ENCODE measurements at places on chromosomes 11 and 22.

- peak; percentile 66 for DNase-seq
Measured at GRCh38 chr11:2194877-2195755, 23.5 kb upstream of the TH start.

DNA sequence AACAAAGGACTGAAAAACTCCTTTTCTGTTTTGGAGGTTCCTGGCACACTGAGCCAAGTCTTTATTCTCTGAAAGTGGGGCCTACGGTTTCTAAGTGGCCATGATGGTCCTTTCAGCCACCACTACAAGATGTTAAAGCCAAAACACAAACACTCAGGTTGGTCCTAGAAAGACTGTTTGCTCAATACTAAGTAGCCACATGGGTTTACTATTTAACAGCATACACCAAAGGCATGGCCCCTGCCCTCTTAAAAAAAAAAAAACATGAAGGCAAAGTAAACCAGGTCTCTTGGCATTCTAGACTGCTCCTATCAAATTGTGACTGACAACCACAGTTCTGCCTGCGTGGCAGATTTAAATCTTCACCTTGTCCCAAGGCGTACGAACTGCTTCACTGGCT is 123.6 kb upstream of the BID start:
- DNase-seq, result no peak

DNA sequence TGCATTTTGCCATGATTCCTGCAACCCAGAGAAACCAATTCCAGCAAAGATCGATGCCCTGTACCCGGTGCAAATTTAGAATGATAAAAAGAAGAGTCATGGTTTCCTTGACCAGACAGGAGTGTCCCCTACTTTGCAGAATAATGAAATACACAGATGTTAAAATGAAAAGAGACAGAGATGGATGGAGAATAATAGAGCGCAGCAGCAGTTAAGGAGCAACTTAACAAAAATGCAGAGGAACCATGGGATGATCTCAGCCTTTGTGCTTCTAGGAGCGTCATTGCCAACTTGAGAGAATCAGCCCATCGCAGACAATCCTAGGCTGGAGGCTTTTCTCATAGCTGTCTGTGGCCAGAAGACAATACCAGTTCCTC is 127.1 kb downstream of the LDLRAD3 start:
- no peak for DNase-seq

- peak; percentile 88 for DNase-seq
Measured at GRCh38 chr11:1763796-1764661, at the start of gene CTSD. CTSD (minus strand) TSS chr11:1763927; CDS start chr11:1763859, 68 bp downstream.

GRCh38 chr22:41857155-41857859 is 24.4 kb downstream of the SREBF2 start:
- DNase-seq, result peak; percentile 81

GRCh38 chr11:124080327-124081001 is 34.8 kb upstream of the VWA5A start:
- DNase-seq, result no peak

DNA sequence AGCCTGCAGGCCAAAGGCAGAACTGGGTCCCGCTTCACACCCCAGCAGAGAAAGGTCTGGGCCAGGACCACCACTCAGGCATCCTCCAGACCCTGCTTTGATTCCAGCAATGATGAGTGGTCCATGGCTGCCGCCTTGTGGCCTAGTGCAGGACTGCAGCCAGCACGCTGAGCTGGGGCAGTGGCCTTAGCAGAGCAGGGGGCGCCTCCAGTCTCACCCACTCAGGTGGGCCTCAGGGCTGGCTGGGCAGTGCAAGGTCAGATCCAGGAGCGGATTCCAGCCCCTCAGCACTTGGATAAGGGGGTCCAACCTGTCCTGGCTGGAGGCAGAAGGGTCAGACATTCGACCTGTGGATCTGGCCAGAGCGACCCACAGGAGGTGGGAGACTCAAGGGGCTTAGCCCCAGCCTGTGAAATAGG is 9.6 kb upstream of the PDE2A start:
- peak; percentile 83 for DNase-seq

DNA sequence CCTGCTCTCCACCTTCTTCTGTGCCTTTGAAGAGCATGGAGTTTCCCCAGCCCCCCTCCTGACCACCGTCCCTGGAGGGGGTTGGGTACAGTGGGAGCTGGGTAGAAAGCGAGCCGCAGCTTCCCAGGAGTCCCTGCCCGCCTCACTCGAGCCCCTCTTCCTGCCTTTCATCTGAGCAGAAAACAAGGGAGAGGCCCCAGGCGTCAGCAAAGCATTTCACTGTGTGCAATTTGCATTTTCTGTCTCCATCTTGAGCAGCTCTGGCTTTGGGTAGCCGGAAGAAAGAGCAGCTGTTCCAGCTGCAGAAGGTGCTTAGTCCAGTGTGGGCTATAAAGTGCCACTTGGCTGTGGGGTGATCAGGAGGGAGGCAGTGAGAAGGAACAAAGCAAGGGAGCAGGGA is 229.7 kb downstream of the CEP164 start:
- DNase-seq, result no peak

DNA sequence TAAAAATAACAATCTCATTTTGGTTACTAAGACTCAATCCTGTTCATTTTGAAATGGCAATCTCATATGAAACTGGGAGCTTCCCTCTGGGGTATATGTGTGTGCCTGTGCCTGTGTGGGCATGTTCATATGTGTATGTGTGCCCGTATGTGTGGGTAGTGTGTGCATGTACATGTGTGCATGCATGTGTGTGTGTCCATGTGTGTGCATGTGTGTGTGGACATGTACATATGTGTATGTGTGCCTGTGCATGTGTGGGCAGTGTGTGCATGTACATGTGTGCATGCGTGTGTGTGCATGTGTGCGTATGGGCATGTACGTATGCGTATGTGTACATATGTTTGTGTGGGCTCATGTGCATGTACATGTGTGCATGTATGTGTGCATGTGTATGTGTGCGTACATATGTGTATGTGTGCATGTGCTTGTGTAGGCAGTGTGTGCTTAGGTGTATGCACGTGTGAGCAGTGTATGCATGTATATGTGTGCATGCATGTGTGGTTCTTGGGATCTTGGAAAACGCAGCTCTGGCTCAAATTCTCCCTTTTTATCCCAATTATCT is 24.5 kb upstream of the CACNG2 start:
- no peak for DNase-seq

GRCh38 chr11:65425105-65425970 is 2.7 kb downstream of the NEAT1 start:
- DNase-seq, result peak; percentile 72

DNA sequence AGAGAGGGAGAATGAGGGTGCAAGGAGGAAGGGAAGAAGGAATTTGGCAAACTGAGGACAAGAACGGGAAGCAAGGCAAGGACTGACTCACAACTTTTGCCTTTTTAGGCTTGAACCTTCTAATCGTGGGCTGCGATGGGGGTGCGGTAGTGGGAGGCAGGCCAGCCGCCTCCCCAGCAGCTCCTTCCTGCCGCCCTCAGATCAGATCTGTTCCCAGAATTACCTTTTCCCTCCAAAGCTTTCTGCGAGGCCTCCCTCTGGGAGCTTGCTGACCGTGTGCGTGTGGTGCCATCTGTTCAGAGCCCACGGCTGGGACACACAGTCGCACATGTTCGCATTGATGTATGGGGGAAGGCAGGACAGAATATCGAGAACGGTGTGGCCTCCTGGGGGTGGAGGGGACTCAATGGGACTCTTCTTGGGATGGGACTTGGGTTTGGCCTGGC is 86.9 kb upstream of the PARVA start:
- no peak for DNase-seq

DNA sequence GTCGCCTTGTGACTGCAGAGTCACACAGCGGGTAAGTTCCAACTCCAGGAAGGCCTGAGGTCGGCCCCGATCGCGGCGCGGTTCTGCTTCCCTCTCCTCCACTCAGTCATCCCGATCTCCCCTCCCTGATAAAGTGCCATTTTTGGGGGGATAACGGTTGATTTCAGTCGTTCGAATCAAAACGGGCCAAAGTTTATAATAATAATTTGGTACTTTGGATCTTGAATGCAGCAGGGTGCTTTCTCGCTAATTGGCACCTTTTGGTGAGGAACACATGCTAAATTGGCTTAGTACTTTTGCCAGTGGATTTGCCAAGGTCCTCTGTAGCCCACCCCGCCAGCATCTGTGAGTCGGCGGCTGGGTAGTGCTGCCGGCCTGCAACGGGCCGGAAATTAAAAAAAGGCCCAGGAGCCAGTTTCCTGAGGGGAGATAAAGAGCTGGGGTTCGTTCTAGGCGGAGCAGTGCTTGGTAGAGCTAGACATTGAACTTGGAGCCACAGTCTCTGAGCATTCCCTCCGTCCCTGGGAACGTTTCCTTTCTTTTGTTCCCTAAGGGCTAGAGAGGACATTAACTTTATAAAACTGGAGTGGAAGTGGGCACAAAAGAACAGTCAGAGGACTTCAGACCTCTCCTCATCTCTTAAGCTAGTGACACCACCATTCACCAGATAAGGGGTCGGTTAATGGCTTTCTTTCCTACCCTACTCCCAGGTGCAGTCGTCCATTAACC is 997 bp downstream of the UBE2L3 start:
- peak; percentile 26 for DNase-seq

- no peak for DNase-seq
Measured at GRCh38 chr22:19065929-19066328, 56.3 kb downstream of the DGCR2 start.

DNA sequence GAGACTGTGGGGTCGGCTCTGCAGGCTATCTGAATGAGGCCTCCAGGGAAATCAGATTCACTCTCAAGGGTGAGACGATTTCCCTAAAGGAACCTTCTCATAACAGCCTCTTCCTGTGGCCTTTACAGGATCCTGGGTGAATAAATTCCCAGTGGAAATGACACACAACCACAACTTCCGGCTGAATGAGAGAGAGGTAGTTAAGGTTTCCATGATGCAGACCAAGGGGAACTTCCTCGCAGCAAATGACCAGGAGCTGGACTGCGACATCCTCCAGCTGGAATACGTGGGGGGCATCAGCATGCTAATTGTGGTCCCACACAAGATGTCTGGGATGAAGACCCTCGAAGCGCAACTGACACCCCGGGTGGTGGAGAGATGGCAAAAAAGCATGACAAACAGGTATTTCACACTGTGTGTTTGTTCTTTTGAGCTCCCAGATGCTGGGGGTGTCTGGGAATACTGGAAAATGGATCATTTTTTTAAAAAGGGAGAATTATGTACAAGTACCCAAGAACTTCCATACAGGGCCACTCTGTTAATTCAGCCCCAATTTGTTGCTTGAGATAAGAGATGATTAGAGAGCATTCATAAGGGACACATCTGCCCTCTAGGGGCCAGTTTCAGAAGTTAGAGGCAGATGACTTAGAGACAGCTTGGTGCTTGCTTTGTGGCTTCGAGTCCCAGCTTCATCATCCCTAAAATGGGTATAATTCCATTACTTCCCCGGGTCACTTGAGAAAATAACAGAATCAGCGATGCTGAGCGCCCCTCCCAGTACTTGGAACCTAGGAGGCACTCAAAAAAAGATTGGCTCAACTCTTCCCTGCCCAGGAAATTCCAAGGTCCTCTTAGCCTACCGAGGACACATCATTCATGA is 10.2 kb downstream of the SERPIND1 start:
- DNase-seq, result peak; percentile 52

DNA sequence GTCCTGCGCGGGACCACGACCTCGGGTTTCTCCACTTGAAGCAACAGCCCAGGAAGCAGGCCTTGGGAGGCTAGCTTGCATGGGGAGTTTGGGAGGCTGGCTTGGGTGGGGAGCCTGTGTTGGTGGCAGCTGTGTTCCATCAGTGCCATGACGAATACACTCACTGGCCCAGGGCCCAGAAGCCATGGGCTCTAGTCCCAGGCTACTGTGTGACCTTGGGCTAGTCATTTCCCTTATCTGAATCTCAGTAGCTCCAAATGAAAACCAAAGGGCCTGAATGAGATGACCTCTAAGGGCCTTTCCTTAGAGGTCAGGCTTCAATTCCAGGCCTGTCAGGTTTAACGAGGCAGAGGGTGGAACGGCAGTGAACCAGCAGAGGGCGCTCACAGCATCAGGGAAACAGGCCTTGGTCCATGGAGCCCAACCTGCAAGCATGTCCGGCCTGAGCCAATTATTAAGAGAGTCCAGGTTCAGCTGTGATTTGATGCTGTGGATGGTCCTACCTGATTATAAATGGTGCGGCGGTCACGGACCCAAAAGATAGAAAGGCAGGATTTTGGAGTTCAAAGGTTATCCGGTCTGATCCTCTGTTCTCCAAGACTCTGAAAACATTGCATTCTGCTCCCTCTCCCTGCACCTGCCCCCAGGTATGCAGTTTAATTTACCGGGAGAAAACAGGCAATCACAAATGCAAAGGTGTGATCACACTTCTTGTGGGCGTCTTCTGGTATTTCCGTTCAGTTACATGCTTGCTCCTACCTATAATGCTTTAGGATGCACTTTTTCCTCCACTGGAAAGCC is 15.9 kb downstream of the PTPN5 start:
- peak; percentile 70 for DNase-seq

DNA sequence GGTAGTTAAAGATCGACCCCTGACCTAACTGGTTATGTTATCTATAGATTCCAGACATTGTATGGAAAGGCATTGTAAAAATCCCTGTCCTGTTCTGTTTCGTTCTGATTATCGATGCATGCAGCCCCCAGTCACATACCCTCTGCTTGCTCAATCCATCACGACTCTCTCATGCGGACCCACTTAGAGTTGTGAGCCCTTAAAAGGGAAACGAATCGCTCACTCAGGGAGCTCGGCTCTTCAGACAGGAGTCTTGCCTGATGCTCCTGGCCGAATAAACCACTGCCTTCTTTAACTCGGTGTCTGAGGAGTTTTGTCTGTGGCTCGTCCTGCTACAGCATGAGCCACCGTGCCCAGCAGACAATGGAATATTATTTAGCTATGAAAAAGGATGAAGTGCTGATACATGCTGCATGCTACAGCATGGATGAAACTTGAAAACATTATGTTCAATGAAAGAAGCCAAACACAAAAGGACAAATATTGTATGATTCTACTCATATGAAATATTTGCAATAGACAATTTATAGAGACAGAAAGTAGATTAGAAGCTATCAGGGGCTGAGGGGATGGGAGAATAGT is 12.0 kb upstream of the LGALS2 start:
- DNase-seq, result no peak

- DNase-seq, result no peak
Measured at GRCh38 chr11:71962428-71963038, 33.7 kb downstream of the RNF121 start.

- no peak for DNase-seq
Measured at GRCh38 chr11:19398772-19399527, 158.2 kb upstream of the E2F8 start.
